NCI-H446 treated with DMSO at 0.1 percent for 48 hours (cell line): ENCODE measurements at places on chromosomes 3 and 15.

DNA sequence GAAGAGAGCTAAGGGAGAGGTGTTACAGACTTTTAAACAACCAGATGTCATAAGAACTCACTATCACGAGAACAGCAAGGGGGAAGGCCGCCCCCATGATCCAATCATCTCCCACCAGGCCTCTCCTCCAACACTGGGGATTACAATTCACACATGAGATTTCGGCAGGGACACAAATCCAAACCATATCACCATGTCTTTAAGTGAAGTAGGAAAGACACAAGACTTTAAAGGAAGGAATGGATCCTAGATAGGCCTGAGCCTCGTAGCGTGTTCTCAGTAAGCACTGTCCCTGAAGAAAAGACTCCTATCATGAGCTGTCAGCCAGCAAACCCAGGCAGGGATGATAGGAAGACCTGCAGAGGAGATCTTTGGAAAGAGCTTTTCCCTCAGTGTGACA lies 15.1 kb upstream of the RPS27L start:
- DNase-seq, result no peak

- no peak for DNase-seq
These were observed 75.0 kb upstream of the MBNL1 start for GRCh38 chr3:152193673-152194267.

DNA sequence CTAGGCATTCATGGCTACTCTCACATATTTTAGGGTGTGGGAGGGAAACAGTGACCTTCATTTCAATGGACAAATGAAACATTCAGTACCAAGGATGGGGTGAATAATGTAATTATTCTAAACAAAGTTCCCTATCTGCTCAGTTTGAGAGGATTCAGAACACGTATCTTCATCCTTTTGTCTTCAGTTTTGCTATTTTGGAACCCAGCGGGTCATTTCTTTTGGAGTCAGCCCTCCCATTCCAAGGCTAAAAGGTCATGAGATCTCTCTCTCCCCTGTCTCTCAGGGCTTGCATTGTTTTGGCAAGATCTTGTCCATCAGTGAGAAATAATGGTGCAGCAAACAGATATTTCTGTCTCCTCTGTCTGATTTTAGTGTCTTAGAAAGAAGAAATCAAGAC lies 16.3 kb upstream of the GATM start:
- no peak for DNase-seq

DNA sequence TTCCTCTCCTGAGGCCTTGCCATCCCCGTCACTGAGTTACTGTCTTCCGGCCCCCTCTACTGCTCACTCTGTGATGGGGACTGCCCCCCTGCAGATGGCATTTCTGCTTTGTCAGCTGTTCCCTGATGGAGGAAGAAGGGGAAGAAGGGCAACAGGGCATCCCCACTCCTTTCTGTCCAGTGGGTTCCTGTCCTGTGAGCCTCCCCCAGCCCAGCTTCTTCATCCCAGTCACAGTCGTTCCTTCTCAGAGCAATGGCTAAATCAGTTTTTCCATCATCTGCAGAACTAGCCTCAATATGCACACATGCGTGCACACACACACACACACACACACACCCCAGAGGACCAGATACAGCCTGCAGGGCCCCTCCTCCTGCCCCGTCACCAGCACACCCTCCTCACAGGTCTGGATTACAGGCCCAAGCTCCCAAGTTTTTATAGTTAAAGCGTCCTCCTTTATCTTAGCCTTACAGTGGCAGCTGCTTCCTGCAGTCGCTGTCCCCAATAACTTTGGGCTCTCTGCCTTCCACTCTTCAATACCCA lies 21.4 kb downstream of the ALDH1L1 start:
- DNase-seq, result no peak

GRCh38 chr3:111715911-111716523 lies 120.9 kb upstream of the ZBED2 start:
- DNase-seq, result no peak

DNA sequence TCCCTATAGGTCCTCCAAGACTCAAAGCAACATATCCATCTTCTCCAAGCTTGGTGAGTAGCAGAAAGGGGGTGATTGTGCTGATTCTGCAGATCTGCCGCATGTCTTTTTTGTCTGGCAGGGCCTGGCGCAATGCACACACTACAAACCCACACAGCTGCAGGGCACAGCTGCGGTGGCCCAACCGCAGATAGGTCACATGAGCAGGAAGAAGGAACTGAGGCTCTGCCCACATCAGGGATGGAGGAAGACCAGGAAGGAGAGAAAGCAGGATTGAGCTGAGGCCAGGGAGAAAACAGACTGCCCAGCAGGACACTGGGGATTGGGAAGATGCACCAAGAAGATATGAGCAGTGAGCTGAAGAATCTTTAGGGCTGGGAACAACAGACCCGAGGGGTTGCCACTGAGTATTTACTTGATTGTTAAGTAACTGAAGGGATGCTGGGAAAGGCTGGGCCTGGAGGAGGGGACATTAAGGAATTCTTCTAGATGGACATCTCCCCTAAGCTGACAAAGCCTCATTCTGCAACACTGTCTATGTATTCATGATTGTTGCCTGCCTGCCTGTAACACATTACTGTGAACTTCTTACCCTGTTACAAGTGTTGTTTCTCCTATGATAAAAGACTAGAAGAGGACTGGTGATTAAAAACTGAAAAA lies 126.7 kb downstream of the MYLK start:
- DNase-seq, result no peak

DNA sequence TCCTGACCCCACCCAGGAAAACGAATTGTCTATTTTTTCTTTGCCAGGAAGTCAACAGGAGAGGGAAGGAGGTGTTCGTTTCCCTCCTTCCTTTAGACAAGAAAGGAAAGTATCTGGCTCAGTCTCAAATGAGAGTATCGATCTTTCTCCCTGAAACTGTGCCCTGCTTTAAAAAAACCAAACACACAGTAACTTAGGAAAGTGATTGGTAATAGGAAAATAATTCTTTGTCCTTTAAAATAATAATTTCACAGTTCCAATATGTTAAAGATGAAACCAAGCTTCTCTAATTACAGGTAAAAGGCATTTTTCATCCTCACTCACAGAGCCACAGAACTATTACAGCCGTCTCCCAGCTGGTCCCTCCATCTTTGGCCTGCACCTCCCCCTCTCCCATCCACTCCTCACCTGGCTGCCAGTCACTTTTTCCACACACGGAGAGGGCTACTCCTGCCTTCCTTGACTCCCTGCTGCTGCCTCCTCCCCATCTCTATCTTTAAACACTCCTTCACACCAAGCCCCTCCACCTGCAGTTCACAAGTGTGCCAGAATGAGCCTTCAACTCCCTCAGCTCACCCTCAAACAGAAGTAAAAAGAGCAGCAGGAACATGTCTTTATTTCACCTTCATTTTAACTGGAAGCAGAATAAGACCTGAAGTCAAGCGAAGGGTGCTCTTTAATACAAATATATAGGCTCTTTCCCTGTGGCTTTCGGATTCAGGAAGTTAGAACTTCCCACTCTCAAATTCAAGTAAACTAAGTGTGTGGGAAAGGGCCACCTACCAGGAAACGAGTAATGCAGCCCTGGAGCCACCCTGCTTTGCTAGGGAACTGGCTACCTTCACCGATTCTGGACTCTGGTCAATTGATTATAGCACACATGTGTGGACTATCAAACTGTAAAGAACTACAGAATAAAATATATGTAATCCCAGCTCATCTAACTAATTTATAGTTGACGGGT lies 116.4 kb downstream of the SENP2 start:
- DNase-seq, result no peak

DNA sequence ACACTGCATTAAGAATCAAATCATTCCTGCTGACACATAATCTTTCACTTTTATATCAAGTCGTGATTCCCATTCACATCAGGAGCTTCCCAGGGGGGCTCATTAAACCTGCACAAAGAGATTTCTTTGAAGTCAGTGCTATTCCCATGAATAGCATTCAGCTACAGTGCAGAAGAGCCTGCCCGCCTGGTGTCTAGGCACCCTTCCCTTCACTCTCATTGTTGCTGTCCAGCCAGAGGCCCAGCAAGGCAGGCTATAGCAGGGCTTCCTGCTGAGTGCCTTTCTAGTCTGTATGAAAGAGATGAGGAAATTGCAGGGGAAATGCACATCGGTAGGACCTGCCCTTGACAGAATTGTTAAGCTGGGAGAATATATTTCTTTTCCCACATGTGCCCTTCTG lies 4.5 kb upstream of the GJD2 start:
- no peak for DNase-seq
